ENCODE measurements at places on chromosomes 4 and X. TPM values are rescaled to one million over a fixed set of nuclear protein-coding genes. Genes with fewer than 3 reads are reported as not detected.

- H3K36me3 ChIP-seq = peaks cover 19% of the 10 kb centered on the region
- H3K27ac ChIP-seq = peak overlapping the region; percentile 42
- no peak for DNase-seq
- H3K27me3 ChIP-seq = no peaks in the 10 kb centered on the region
Measured at GRCh38 chrX:154046031-154046781, 26.5 kb upstream of the IRAK1 start.

DNA sequence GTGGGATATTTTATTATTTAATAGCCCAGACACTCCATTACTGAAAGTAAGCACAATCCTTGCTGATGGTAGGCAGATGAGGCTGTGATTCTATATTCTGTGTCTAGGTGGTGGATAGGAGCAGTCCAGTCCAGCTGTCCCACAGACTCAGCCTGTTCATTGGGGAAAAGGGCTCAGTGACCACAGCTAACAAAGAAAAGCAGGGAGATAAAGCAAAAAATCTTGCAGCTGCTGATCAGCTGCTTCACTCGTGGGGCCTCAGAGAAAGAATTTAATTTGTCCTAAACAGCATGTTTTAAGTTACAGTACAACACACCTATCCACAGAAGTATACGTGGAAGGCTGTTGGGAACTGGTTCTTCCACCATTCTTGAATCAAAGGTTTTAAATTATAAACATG lies 40.7 kb upstream of the ANK2 start:
- no peak overlapping the region for H3K4me3 ChIP-seq
- H3K27ac ChIP-seq = no peak overlapping the region
- H3K36me3 ChIP-seq = no peaks in the 10 kb centered on the region
- no peaks in the 10 kb centered on the region for H3K4me1 ChIP-seq

DNA sequence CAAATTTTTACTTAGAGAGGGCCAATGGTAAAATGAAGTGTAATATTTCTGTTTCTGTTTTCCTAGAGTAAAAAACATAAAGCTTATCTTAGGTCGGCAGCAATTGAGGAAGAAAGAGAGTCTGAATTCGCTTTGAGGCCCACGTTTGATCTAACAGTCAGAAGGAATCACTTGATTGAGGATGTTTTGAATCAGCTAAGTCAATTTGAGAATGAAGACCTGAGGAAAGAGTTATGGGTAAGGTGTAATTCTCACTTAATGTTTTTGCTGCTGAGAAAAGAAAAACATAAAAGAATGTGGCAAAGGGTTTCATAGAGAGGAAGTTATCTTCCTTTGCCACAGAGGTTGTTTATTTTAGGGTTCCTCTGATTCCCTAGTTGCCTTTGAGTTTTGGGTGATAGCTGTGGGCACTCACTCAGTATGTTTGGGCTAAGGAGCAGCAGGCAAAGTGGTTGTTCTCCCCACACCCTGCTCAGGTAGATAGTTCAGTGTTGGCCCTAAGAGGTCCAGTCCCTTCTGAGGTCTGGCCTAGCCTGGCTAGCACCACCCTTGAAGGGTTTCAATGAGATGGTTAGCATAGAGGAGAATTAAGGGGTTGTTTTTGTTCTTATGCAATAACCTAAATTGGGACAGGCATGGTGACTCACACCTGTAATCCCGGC lies 32.3 kb downstream of the HERC5 start:
- H3K27me3 ChIP-seq = no peaks in the 10 kb centered on the region
- H3K4me3 ChIP-seq = no peak overlapping the region
- DNase-seq = no peak
- peaks cover 12% of the 10 kb centered on the region for H3K4me1 ChIP-seq
- peaks cover 2% of the 10 kb centered on the region for H3K36me3 ChIP-seq
- peak overlapping the region; percentile 56 for H3K27ac ChIP-seq

DNA sequence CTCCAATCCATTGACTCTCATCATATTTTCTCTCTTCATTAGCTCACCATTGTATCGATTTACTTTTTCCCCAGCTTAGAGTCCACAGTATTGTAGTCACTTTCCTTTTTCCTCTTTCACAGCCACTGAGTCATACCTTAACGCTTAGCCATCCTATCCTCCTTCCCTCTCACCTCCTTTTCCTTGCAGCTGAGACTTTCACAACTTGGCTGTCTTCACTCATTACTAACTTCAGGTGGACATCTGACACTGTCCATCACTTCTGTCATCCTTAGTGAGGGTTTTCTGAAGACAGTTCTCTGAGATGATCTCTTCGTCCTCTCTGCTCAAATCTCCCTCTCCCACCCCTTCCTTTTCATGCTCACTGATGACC lies 70.5 kb upstream of the ESX1 start:
- peaks cover 4% of the 10 kb centered on the region for H3K27me3 ChIP-seq
- DNase-seq = no peak
- no peak overlapping the region for H3K27ac ChIP-seq
- H3K4me1 ChIP-seq = no peaks in the 10 kb centered on the region
- H3K4me3 ChIP-seq = no peak overlapping the region

- no peaks in the 10 kb centered on the region for H3K4me1 ChIP-seq
- no peak for DNase-seq
- peaks cover 2% of the 10 kb centered on the region for H3K27me3 ChIP-seq
- no peak overlapping the region for H3K4me3 ChIP-seq
Measured at GRCh38 chr4:129335276-129335675, 239.3 kb downstream of the C4orf33 start.

GRCh38 chr4:85724791-85725563 lies 250.0 kb downstream of the ARHGAP24 start:
- H3K27me3 ChIP-seq = no peaks in the 10 kb centered on the region
- no peak for DNase-seq
- H3K4me1 ChIP-seq = no peaks in the 10 kb centered on the region
- no peak overlapping the region for H3K27ac ChIP-seq
- no peaks in the 10 kb centered on the region for H3K36me3 ChIP-seq

DNA sequence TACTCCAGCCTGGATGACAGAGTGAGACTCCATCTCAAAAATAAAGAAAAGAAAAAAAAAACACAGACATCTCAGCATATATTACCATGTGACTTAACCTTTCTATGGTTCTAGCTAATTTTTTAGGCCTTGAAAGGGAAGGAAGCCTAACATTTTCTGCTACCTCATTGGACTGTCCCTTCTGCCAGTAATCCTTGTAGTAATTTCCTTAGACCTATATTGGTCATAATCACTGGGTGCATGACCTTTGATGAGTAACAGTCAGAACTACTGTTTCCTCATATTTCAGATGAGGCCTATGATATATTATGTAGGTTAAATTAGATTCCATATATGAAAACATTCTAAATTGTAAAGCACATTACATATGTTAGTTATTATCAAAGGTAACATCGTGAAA lies 9.6 kb downstream of the XIAP start:
- no peaks in the 10 kb centered on the region for H3K27me3 ChIP-seq
- no peak for DNase-seq
- no peak overlapping the region for H3K4me3 ChIP-seq
- peaks cover 27% of the 10 kb centered on the region for H3K4me1 ChIP-seq

The GSX2 gene
- not detected for total RNA-seq

The FRMPD4 gene
- not detected for total RNA-seq

The FABP2 gene
- total RNA-seq = not detected

The ODAPH gene
- not detected for total RNA-seq

The EMCN gene
- total RNA-seq = not detected

The STATH gene
- total RNA-seq = not detected

All from activated CD8-positive, alpha-beta T cell treated with anti-CD3 and anti-CD28 coated beads for 36 hours (primary cell).